ENCODE measurements at places on chromosomes 2 and 18. TPM values are rescaled to one million over a fixed set of nuclear protein-coding genes. Genes with fewer than 3 reads are reported as not detected.

The ALPI gene
- not detected for total RNA-seq

The SERPINB3 gene
- 0.26 TPM for total RNA-seq

The ACADL gene
- 0.07 TPM for total RNA-seq

The DARS1 gene
- total RNA-seq, result 52.7 TPM

The TIGD1 gene
- 4.7 TPM for total RNA-seq

The AMER3 gene
- not detected for total RNA-seq

The ST6GAL2 gene
- total RNA-seq, result 19.4 TPM

The ADCYAP1 gene
- not detected for total RNA-seq

The TBR1 gene
- total RNA-seq, result not detected

The REG3G gene
- not detected for total RNA-seq

The TMEM178A gene
- 0.14 TPM for total RNA-seq

The REG3A gene
- not detected for total RNA-seq

The ERMN gene
- not detected for total RNA-seq

The RETSAT gene
- 53.9 TPM for total RNA-seq

The IL36RN gene
- 0.06 TPM for total RNA-seq

The BCL2 gene
- total RNA-seq, result 0.58 TPM

The LIMS4 gene
- 0.88 TPM for total RNA-seq

The ZSWIM2 gene
- not detected for total RNA-seq

The LRRTM1 gene
- total RNA-seq, result not detected

The CRYGD gene
- total RNA-seq, result not detected

The DSC3 gene
- total RNA-seq, result 1.8 TPM

The RAB6D gene
- not detected for total RNA-seq

The GKN2 gene
- total RNA-seq, result 3.5 TPM

The ICA1L gene
- 2.1 TPM for total RNA-seq

The STARD6 gene
- total RNA-seq, result not detected

The MREG gene
- 4.8 TPM for total RNA-seq

The GPR35 gene
- 0.40 TPM for total RNA-seq

The RAB17 gene
- total RNA-seq, result 0.12 TPM

The HOXD8 gene
- total RNA-seq, result 6.6 TPM

Measured in A549 treated with CpdA at 1 μM for 4 hours (cell line).